ENCODE measurements at places on chromosomes 13 and 19. TPM values are rescaled to one million over a fixed set of nuclear protein-coding genes. Genes with fewer than 3 reads are reported as not detected.

OLFM2 gene
- 18.0 TPM for total RNA-seq

PLIN4 gene
- total RNA-seq = 0.06 TPM

FBXO46 gene
- 48.3 TPM for total RNA-seq

ZNF888 gene
- 2.7 TPM for total RNA-seq

IGFL2 gene
- not detected for total RNA-seq

SHANK1 gene
- 1.3 TPM for total RNA-seq

CGB7 gene
- total RNA-seq = not detected

KLF12 gene
- total RNA-seq = 60.2 TPM

COL4A2 gene
- total RNA-seq = not detected

ZNF540 gene
- 14.5 TPM for total RNA-seq

GPR18 gene
- total RNA-seq = 16.7 TPM

NKPD1 gene
- total RNA-seq = 0.95 TPM

ADM5 gene
- 6.1 TPM for total RNA-seq

KCNC3 gene
- 0.75 TPM for total RNA-seq

SLC25A41 gene
- 0.33 TPM for total RNA-seq

PRTN3 gene
- 0.50 TPM for total RNA-seq

CYP2A6 gene
- 1.1 TPM for total RNA-seq

NPHS1 gene
- not detected for total RNA-seq
